ENCODE measurements at places on chromosomes 4 and X.

- DNase-seq, result no peak
Observed at GRCh38 chr4:183553601-183554345, 48.9 kb downstream of the ING2 start.

DNA sequence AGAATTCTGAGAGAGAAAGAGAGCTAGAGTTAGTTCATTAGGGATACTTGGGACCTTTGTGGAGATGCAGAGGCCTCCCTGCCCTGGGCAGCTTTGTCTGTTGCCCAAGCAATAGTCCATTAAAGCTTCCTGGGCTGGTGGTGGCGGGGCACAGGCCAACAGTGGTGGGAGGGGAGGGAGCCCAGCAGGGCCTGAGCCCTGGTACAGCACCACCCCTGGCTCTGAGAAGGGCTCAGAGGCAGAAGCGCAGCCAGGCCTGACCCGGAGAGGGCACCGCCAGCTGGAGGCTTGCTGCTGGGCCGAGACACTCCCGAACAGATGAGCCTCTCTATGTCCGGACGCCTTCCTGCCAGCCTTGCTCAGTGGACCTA is 65.3 kb downstream of the EFNB1 start:
- DNase-seq, result no peak

DNA sequence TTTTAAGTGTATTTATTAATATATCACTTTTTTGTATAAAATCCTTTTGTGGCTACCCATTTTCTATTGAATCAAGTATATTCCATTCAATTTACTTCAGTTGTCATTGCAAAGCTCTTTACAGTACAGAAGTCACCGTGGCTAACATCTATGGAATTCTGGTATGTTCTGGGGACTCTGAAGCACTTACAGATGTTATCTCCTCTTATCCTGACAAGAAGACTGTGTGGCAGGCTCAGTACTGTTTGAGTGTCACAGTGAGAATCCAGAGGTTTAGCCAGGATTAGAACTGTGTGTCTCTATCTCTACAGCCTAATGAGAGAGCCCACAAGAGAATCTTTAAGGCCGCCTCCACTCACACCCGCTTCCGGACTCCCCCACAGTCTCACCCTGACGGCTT is 78.2 kb upstream of the SORBS2 start:
- DNase-seq, result no peak

- DNase-seq, result no peak
Observed at GRCh38 chr4:108443585-108443984, 176.8 kb upstream of the RPL34 start.

DNA sequence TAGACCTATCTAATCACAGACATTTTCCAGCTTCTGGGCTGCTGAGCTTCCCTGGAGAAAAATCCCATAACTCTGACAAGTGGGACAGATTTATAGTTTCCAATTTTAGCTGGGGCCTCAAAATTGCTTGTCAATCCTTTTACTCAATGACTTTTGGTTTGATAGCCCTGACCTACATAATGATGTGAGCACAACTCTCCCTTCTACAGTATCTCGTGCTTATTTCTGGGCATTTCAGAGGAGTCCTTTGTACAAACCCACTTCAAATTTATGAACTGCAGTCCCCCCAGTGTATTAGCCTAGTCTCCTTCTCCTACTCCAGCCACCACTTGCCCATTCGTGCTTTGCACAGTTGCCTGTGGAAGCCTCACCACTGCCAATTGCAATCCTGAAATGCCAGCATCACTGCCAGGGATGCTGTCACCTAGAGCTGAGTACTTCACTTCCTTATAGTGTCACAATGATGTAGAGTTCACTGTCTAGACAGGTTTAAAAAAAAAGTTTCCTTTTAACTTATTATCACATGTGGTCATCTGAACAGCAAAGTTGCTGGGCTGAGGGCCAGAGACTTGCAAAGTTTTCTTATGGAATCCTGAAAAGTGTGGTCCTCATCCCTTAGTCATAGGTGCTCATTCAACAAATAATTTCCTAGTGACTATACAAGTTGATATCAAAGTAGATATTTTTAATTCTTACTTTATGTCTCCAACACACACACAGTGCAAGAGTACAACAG is 21.2 kb downstream of the TRAM1L1 start:
- no peak for DNase-seq

DNA sequence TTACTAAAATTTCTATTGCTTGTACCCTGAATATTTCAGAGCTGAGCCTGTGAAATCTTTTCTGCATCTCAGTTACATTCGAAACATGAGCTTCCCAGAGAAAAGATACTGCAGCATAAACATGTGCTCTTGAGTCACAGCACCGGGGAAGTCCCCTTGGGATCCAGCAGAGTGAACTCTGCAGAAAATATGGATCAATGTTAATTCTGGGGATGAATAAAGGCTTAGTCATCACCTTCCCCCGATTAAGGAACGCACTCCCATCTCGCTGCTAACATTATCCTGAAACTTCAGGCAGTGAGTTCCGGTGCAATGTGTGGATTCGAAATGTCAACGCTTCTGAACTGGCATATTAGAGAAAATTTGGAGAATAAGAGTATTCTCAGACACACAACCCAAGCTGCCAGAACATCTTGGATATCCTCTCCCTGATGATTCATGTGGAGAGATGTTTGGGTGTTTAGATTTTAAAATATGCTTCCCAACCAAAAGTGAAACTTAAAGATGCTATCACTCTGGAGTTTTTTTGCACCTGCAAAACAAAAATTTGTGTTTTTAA is 90.8 kb downstream of the IRF2 start:
- no peak for DNase-seq

GRCh38 chr4:11623726-11624037 is 195.0 kb upstream of the HS3ST1 start:
- DNase-seq, result no peak

- peak; percentile 20 for DNase-seq
Observed at GRCh38 chrX:107676559-107677378, 48.5 kb downstream of the PRPS1 start.

DNA sequence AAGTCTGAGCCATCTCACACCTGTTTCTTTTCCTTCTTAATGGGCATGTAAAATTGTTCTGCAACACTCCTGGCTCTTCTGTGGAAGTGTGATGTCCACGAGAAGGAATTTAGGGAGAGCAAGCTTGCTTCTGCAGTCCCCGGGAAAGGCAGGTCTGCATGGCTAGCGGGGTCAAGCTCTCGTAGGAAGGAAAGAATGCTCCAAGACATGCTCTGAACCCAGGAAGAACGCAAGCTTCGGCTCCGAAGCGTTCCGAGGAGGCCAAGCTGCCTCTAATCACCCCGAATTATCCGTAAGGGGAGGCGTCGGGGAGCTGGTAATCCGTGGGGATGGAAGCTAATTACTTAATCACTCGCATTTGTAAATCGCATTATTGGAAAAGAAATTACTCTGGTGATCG is 177.7 kb downstream of the CRLF2 start:
- DNase-seq, result no peak

DNA sequence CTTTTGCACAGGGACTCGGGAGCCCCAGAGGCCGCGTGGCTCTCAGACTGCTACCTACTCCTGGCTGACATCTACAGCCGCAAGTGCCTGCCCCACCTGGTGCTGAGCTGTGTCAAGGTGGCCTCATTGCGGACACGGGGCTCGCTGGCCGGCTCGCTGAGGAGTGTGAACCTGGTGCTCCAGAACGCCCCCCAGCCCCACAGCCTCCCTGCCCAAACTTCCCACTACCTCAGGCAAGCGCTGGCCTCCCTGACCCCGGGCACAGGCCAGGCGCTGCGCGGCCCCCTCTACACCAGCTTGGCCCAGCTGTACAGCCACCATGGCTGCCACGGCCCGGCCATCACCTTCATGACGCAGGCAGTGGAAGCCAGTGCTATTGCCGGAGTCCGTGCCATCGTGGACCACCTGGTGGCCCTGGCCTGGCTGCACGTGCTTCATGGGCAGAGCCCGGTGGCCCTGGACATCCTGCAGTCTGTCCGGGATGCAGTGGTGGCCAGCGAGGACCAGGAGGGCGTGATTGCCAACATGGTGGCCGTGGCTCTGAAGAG is 28.8 kb downstream of the SH3TC1 start:
- no peak for DNase-seq

DNA sequence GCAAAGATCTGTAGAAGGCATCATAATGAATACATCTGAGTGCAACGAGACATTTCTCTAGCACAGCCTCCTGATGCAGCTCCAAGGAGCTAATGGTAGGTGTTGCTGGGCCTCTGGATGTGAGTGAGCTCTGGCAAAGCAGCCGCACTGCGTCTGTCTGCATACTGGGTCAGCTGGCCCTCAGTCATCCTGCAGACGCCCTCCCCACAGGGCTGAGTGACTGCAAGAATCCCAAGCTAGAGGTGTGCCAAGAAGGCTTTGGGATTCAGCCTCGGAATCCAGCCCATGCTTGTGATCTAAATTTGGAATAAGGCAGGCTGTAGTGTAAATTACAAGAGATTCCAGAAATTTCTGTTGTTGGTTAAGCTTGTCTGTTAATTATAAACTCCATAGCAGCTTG is 18.5 kb downstream of the HERC3 start:
- DNase-seq, result no peak

DNA sequence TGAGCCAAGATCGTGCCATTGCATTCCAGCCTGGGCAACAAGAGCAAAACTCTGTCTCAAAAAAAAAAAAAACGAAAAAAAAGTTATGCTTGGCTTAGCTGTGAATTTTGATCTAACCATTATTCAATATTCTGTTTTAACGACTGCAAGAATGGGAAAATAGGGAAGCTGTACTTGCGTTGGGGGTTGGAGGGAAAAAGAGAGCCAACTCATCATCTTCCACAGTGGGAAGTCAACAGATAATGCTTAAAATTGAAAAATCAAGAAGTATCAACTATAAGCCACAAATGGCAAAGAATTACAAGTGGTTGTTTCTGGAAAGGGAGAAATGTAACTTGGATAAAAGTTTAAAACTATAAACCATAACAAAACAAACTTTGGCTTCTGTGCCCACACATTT is 2.9 kb downstream of the TEC start:
- no peak for DNase-seq

- DNase-seq, result no peak
Observed at GRCh38 chr4:95167805-95168204, 381.0 kb downstream of the UNC5C start.

- no peak for DNase-seq
Observed at GRCh38 chrX:21503593-21503992, 129.4 kb downstream of the CNKSR2 start.

- no peak for DNase-seq
Observed at GRCh38 chr4:80228460-80228859, 31.2 kb downstream of the PRDM8 start.

GRCh38 chr4:41315862-41316261 is 59.1 kb downstream of the UCHL1 start:
- no peak for DNase-seq

DNA sequence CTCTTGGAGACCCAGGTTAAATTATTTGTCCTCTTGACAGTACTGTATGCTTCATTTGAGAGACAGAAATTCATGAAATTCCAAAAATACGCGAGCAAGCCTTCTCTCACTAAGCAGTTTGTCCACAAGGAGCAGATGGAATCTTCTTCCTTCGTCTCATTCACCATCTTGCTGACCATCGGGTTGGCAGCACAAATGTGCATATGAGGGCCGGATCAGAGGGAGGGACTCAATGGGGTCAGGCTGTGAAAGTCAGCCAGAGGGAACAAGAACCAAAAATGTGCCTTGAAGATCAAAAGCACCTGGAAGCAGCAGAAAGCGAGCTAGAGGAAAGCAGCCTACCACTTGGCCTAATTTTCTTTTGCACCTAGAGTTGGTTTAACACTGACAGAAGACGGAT is 16.4 kb downstream of the NHSL2 start:
- DNase-seq, result no peak

- no peak for DNase-seq
Observed at GRCh38 chr4:172105918-172106317, 292.7 kb downstream of the GALNTL6 start.

GRCh38 chr4:78622253-78622979 is 70.8 kb downstream of the ANXA3 start:
- DNase-seq, result no peak

DNA sequence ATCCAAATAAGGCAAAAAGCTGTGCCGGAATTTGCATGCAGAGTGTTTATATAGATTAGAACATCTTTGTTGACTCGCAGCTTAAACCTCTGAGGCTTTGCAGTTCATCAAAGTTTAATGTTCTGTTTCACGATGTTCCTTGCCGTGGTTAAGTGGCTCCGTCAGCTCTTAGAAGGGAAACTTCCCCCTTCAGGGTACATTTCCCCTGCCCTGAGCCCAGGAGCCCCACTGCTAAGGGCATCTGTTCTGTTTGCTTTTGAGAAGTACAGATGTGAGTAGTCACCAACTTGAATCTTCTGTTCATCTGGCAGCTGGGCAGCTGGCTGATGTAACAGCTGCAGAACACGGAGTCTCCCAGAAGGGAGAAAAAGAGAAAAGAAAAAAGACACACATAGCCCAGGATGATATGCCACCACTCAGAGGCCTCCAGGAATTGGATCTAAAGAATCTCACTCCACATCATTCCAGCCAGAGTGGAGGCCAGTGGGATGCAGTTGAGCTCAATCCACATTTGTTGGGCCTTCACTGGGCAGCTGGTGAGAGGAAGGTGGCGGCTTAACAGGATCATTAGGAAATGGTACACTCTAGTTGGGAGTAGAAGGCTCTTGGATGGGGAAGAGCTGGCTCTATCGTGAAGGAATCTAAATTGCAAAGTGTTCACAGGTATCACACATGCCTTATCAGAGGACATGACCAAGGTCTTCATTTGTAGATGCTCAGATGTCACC is 178.7 kb upstream of the RBPJ start:
- no peak for DNase-seq

DNA sequence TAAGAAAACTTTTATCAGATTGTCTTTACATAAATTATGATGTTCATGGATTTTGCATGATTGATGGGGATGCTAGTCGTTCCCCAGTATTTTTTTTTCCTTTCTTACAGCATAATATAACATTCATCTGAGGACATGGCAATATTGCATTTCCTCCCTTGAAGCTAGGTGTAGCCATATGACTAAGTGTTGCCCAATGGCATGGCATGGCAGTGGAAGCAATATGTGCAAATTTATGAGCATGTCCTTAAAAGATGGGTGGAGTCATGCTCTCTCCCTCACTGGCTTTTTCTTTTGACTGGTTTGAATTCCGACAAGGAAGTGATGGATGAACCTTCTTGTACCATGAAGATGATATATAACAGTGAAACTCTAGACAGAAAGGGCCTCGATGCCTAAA is 96.3 kb downstream of the BANK1 start:
- DNase-seq, result no peak

DNA sequence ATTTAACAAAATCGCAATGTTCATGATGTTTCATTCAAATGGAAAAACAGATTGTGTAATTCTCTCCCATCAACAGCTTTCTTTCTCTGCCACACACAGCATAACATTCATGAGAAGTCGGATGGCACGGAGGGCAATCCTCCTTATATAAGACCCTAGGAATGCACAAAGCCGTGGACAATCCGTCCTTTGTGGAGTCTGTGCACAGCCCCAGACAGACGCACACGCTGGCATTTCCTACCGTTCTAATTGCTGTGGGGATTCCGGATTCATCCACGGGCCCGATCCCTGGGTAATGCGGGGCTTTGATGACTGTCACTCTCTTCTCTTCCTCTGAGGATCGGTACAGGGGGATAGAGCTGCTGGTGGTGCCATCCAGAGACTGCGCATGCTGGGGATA is 121.9 kb upstream of the PDLIM3 start:
- no peak for DNase-seq

DNA sequence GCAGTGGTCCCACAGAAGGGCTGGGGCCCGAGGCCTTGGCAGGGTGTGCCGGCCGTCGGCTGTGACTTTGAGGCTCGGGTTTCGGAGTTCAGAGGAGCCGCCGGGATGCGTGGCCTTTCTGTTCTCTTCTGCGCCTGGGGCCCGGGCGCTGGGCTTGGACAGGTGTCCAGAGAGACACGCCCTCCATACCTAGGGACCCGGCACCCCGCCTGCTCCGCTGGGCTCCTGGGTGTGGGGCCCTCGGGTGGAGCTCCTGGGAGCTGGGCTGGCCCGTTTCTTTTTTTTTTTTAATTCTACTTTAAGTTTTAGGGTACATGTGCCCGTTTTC is 11.3 kb downstream of the FGFRL1 start:
- no peak for DNase-seq

All from esophagus squamous epithelium (tissue), 5 donors.